ENCODE measurements at places on chromosomes 4 and X. TPM values are rescaled to one million over a fixed set of nuclear protein-coding genes. Genes with fewer than 3 reads are reported as not detected.

- no peak overlapping the region for H3K27ac ChIP-seq
- H3K27me3 ChIP-seq: no peaks in the 10 kb centered on the region
- no peak overlapping the region for H3K4me3 ChIP-seq
- H3K4me1 ChIP-seq: no peaks in the 10 kb centered on the region
- no peak for DNase-seq
Measured at GRCh38 chrX:39016556-39016955, 215.3 kb downstream of the MID1IP1 start.

- H3K27ac ChIP-seq: peak overlapping the region; percentile 39
- no peaks in the 10 kb centered on the region for H3K36me3 ChIP-seq
- H3K4me1 ChIP-seq: peaks cover 5% of the 10 kb centered on the region
- no peak overlapping the region for H3K4me3 ChIP-seq
- no peaks in the 10 kb centered on the region for H3K27me3 ChIP-seq
Measured at GRCh38 chr4:84938316-84938715, 28.2 kb downstream of the WDFY3 start.

DNA sequence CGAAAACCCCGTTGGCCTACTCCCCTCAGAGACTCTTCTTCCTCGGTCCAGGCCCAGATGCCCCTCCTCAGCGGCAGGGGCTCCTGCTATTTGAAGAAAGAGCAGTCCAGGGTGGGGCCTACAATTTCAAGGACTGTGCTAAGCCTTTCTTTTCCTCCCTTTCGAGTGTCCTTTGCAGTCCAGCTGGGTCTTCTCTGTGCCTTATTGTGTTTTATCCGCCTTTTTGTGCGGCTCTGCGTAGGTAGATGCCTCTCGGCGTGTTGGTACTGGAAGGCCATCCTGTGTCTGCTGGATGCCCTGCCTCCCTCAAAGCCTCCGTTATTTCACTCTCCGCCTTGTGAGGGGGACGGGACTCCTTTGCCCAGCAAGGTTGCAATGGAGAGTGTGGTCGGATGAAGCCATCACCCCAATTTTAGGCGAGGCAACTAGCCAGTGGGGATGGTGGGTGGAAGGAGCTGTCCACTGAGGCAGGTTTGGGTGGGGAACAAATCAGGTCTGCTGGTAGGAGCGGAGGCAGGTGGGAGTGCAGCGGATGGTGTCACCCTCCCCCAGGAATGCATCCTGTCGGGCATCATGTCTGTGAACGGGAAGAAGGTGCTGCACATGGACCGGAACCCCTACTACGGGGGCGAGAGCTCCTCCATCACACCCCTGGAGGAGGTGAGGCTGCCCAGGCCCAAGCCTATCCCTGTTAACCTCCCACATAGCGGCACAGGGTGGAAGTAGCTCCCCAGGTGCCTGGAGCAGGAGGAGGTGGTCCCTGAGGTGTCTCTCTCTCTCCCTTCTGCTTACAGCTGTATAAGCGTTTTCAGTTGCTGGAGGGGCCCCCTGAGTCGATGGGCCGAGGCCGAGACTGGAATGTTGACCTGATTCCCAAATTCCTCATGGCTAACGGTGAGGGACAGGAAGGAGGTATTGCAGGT is 1.3 kb downstream of the GDI1 start:
- DNase-seq: no peak
- H3K4me1 ChIP-seq: peaks cover 6% of the 10 kb centered on the region
- peak overlapping the region; percentile 96 for H3K27ac ChIP-seq
- H3K27me3 ChIP-seq: no peaks in the 10 kb centered on the region

GRCh38 chrX:47229427-47229826 is 3.4 kb upstream of the USP11 start:
- DNase-seq: no peak
- H3K27ac ChIP-seq: no peak overlapping the region
- no peaks in the 10 kb centered on the region for H3K27me3 ChIP-seq
- H3K4me3 ChIP-seq: no peak overlapping the region

DNA sequence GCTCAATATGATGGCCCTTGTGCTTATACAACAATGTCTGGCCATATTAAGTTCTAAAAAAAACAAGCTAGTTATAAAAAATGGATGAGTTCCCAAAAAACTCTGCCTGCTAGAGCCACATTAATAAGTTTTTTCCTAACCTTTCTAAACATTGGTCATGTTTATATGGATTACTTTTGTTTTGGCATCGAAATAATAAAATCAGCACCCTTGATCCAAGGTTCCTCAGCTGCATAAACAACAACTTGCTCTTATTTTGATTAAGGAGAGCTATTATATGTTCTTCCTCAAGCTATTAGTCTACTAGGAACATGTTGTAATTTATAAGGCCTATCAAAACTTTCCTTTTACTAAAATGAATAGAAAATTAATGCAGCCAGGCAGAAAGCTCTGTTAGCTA is 48.4 kb downstream of the UNC5C start:
- H3K27me3 ChIP-seq: no peaks in the 10 kb centered on the region
- H3K27ac ChIP-seq: no peak overlapping the region
- no peak overlapping the region for H3K4me3 ChIP-seq

Gene MND1
- total RNA-seq: not detected

Gene HAND2
- total RNA-seq: 77.6 TPM

Gene ANTXR2
- 182 TPM for total RNA-seq

Measured in uterus (tissue), 4 donors.